ENCODE measurements at places on chromosomes 12 and 14.

DNA sequence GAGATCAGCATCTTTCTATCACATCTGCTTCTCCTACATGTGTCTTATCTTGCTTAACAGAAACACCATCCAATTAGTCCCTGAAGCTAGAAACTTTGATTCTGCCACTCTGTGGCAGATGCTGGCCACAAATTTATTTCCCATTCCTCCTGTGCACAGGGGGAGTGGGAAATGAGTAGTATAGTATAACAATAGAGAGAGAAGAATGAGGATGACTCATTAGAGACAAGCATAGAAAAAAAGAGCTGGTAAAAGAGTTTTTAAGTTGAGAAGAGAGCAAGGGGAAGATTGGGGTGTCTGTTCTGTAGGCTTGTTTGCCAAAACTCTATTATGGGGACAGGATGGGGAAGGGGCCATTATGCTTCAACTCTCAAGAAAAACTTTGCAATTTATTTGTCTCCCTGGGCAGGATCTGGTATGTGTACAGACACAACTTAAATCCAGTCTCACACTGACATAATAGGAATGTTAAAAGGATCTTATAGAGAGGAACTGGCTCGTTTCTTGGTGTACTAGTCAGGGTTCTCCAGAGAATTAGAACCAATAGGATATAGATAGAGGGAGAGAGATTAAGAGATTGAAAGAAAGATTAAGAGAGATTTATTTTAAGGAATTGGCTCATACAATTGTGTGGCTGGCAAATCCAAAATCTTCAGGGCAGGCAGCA lies 142.6 kb upstream of the CPSF6 start:
- no peak for DNase-seq

DNA sequence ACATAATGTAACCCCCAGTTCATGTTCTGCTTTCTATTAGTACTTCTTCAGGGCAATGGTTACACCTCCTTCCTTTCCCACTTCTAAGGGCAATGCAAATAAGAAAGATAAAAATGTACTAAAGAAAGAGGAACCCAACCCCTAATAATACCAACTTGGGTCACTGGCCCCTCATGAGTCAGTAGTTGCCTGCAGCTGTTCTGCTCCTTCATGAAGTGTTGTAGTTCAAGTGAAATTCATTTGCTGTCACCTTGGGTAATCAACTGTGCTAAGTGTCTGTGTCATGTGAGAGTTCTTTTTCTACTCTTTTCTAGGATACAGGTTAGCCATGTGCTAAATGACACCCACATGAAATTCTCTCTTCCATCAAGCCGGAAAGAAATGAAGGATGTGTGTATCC lies 91.8 kb downstream of the PLXNC1 start:
- DNase-seq, result no peak

DNA sequence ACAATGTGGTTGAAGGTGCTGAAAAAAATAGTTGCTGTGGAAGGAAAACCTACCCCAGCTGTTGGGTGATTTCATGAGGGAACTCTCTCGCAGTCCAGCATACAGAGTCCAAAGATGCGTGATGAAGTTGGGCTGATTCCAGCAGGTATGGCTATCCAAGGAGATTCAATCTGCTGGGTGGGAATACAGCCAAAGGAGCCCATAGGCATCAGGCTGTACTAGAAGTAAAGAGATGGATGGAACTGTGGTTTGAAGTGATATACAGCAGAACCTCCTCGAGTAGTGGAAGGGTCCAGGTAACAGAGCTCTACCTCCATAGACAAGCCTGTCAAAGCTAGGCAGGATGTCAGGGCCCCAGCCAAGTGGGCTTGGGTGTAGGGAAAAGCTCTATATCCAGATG lies 11.5 kb upstream of the TMTC2 start:
- no peak for DNase-seq

DNA sequence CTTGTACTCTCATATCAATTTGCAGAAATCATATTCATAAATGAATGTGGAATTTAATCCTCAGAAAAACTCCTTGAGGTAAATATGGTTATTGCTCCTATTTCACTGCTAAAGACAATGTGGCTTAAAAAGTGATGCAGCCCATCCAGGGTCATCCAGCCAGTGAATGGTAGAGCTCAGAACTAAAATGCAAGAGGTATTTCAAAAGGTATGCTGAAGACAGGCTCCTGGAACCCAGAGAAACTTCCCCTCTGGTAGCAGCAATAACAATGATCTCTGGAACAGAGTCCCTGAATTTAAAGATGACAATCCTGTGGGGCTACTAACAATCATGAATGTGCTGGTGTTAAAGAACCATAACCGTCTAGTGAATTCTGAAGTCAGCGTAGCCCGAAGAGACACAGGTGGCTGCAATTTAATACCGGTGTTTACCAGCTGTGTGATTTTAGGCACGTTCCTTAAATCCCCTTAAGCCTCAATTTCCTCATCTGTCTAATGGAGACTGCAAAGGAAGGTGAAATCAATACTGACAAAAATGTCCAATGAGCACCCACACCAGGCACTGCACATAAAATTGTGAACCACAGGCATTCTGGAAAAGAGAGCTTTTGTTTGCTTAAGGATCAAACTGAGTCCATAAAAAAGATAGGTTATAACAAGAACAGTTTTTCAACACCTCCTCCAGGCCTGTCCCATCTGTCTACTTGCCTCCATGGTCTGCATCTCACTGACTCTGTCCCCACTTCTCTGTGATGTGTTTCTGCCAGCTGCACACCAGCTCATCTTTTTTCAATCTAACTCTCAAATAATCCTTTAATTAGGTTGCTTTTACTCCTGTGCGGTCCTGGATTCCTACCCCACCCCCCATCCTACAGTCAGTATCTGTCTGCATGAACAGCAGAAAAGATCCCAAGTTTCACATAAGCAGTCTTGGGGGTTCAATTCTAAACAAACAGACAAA lies 10.5 kb downstream of the TM7SF3 start:
- no peak for DNase-seq

DNA sequence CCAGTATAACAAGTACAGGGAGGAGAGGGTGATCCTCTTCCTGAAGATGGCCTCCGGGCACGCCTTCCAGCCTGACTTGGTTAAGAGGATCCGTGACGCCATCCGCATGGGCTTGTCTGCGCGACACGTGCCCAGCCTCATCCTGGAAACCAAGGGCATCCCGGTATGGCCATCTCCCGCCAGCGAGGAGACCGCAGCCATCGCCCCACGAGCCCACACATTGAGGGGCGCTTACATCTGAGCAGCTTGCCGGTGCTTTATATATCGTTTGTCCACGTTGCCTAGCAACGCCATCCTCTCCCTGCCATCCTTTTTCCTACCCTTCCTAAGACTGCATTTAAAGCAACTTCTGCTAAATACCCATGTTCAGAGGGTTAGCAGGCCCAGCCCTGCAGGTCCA lies 71.5 kb downstream of the AACS start:
- DNase-seq, result no peak

DNA sequence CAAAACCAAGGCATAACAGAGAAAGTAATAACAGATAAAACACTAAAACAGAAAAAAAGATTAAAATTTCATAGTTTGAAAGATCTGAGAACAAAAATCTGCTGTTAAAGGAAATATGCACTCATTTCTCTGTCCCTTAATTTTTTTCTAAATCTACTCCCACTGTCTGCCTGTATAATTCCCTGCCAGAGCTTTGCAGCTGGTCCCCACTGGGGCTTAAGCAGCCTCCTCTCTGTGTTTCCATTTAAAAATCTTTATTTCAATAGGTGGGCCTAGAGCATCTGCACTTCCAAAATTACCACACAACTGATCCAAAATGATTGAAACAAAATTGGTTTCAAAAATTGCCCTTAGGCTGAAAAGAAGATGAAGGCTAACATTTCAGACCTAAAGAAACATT lies 6.4 kb upstream of the SIX6 start:
- no peak for DNase-seq

DNA sequence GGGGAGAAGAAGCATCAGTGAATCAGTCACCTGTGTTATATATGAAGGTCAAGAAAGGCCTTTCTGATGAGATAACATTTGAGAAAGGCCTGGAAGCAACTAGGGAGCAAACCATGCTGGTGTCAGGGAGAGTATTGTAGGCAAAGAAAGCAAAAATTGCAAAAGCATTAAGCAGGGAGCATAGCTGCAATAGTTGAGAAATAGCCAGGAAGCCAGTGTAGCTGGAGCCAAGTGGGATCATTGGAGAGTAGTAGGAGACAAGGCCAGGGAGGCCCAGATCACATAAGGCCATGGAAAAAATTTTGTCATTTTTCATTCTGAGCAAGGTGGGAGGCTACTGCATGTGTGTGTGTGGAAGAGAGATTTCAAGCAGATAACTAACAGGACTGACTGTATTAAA lies 18.8 kb upstream of the MAGOHB start:
- no peak for DNase-seq

DNA sequence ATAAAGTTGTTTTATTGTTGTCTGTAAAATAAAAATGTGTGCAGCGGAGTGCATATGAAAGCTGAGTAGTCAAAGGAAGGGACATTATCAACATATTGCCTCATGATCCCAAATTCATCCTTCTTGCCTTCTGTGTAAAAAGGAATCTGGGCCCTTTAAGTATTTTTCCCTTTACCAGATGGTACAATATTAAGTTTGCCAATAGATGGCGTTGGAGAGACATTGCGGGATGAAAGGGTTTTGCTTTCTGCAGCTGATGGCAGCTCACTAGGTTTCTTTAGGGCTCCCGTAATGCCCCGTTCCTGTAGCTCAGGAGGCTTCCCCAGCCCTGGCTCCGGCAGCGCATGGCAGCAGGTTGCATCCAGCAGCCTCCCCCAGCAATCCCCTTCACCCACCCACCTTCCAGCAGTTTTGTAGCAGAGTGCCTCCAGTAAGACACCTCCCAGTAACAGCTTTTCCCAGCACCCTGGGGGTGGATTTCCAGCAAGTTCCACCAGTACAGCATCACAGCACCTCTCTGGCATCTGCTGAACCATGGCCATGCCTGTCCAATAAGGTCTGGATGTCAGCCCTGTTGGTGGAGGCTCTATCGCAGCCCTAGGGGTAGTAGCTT lies 354.4 kb downstream of the MED13L start:
- DNase-seq, result no peak

GRCh38 chr12:34595749-34596733 lies 573.7 kb downstream of the ALG10 start:
- DNase-seq, result no peak

DNA sequence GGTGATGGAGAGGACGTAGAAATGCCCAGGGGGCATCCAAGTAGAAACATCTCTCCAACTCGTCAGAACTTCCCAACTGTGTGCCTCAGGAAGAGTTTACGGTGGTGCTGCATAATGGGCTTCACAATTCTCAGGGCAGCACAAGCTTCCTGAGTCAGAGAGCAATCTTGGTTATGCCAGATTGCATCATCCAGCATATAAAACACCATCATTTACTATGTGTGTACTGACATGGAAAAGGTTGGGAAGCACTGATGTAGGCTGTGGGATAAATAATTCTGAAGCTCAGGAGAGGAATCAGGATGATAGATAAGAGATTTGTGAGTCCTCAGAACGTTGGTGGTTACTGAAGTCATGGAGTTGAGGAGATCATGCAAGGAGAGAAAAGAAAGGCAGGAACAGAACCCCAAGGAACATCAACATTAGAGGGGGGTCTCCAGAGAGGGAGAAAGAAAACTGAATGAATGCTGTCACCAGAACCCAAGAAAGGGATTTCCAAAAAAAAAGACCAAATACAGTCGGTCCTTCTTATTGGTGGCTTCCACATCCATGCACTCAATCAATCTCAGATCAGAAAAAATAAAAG lies 4.7 kb upstream of the NCKAP5L start:
- DNase-seq, result no peak

- no peak for DNase-seq
These were observed 40.9 kb downstream of the MBIP start for GRCh38 chr14:36279306-36280190.

GRCh38 chr12:75634244-75635222 lies 123.1 kb upstream of the KRR1 start:
- no peak for DNase-seq

DNA sequence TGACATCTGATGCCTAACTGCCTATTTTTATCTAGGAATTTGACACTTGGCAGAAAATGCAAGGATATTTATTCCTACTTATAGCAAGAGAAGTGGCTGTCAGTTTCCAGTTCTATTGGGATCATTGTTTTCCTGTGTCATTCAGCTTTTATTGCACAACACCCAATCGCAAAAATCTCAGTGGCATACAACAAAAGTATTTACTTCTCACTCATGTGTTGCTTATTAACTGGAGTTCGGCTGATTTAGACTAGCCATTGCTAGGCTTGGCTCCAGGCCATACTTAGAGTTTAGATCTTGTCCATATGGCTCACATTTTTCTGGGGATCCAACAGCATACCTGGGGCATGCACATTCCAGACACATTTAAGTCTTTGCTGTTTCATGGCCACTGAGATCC lies 218.6 kb upstream of the SYT1 start:
- DNase-seq, result peak; percentile 3

DNA sequence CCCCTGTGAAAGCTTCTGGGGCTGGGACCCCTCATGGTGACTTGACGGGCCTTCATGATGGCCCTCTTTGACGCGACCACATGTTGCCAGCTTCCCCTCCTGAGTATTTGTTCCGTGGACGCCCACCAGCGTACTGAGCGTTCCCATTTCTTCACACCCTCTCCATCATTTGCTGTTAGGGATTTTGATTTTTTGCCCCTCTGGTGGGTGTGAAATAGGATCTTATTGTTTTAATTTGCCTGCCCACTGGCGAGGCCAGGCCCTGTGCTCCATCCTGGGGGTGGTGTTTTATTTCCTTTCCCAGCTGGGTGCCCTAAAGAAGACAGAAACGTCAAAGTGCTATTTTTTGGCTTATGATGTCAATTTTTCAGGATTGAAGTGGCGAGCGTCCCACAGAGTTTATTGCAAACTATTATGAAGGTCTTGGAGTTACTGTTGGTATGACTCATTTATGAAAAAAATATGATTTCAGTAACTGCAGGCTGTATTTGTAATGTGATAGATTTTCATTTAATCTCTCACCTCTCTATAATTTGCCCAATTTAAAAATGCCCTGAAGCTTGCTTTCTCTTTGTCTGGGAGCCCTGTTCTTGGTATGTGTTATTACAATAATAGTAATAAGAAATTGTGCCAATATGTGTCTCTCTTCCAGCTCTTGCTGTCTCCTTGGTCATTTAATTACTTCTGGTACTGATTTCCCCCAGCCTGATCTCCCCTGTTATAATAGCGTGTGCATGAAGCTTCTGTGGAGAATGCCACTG lies 99.6 kb downstream of the SLC25A47 start:
- no peak for DNase-seq

Data from non-pigmented ciliary epithelial cell (primary cell).